RWPE1 (cell line): ENCODE measurements at places on chromosomes 2 and 18.

GRCh38 chr2:30412047-30412683, 34.9 kb upstream of the LCLAT1 start:
- DNase-seq: no peak

- no peak for DNase-seq
Measured at GRCh38 chr2:186713691-186714090, 19.8 kb downstream of the FAM171B start.

GRCh38 chr2:103875131-103875530, 978.8 kb upstream of the POU3F3 start:
- no peak for DNase-seq

DNA sequence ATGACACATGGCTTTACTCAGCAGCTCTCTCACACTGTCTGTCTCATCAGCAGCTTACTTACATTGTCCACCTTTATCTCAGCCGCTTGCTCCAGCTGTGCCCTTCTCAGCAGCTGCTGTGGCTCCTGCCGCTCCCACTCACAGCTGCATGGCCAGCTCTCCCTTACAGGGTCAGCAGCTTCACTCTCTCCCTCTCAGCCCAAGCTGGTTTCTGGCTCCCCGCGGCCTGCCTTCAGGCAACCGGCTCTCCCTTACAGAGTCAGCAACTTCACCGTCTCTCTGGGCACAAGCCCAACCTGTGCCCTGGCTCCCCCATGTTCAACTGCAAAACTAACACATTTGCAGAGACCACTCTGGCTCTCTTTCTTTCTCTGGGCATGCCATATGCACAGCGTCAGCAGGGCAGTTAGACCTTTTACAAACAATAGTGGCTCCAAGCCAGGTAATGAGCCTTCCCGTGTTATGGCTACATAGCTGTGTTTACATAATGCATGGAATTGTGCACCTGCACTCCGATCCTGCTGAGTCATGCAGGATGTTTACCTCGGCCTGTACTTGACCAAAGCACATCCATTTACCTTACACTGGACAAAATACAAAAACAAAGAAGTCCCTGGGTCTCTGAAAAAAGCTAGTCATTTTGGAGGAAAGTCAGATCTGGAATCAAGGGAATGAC, 167.3 kb downstream of the DOK6 start:
- no peak for DNase-seq

GRCh38 chr2:24970483-24971285, 1.1 kb downstream of the DNAJC27 start:
- peak; percentile 15 for DNase-seq

DNA sequence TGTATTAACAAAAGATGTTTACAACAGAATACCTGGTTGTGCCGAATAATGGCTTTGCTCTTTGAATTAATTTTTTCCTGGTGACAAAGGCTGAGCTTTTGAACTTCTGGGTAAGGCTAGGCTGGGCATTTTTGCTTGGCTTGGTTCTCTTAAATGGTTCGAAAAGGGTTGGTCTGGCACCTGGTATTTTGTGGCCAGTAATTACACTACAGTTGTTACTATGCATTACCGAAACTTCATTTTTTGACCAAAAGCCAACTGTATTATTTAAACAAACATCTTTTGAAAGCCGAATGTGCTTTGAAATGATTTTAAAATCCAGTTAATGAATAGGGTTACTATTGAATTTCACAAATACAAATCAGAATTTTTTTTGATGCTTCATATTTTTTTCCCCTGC, 19.4 kb upstream of the NFE2L2 start:
- DNase-seq: no peak

GRCh38 chr2:88651646-88652045, 24.4 kb upstream of the EIF2AK3 start:
- DNase-seq: no peak

DNA sequence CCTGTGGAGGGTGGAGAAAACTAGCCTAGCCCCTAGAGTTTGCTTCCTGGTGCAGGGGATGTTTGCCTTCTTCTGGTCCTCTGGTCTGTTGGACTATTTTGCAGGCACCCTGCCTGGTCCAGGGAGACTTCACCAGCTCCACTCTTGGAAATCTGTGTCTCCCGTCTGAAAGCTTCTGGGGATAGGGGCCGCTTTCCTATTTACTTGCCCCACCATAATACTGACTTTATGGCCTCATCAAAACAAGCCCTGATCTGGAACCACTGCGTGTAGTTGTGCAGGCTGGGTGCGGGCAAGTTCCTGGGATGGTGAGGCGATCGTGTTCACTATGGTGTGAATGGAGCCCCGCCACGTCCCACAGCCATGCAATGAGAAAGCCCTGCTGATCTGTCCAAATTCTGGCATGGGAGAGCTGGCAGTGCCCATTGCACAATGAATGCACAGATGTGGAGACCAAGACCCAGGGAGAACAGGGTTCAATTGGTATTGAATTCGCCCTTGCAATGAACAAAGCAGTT, 74.3 kb downstream of the DDX1 start:
- DNase-seq: no peak

- peak; percentile 38 for DNase-seq
Measured at GRCh38 chr2:32688541-32688940, 60.7 kb downstream of the TTC27 start.
